DMS79 treated with DMSO at 0.1 percent for 48 hours (cell line): ENCODE measurements at places on chromosomes 7 and 10.

- DNase-seq, result no peak
These were observed 53.8 kb downstream of the PDGFA start for GRCh38 chr7:465710-466400.

GRCh38 chr7:126776498-126776897, 476.2 kb downstream of the GRM8 start:
- DNase-seq, result peak; percentile 81

DNA sequence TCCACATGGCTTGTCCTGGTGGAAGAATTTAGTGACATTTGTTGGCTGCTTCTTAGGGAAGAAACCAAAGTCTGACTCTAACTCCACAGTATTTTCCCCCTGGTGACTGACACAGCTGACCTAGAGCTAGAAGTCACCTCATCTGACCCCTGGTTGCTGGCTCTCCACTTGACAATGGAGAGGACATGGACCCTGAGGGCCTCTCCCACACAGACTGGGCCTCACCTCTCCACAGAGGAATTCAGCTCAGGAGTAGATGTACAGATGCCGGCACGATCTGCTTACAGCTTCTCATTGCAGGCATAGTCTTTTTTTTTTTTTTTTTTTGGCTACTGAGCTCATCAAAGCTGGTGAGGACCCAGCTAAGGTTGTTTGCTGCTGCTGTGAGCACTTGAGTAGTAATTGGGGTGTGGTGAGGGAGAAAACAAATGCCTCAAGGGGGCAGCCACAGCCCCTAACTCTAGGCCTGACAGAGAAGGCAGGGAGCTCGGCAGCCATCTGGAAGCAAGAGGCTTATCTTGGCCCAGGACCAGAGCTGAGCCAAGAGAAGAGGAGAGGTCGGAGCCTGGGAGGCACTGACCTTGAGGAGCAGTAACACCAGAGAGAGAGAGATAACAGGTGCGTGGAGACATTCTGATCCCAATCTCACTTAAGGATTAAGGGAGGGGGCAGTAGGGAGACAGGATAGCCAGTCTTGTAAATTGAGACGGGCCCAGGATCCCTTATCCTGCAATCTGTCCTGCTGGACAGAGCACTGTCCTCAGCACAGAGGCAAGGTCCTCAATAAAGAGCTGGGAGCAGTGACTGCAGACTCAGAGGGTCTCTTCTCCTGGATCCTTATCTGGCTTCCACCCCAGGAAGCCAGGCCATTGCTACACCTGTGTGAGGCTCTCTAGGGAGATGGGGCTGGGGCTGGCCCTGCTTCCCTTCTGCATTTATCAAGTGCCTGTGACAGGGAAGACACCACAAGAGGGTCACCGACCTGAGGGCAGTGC, 9.4 kb downstream of the PRSS58 start:
- DNase-seq, result peak; percentile 38

- DNase-seq, result no peak
These were observed 186.3 kb downstream of the PTN start for GRCh38 chr7:137157256-137157655.

GRCh38 chr7:2260820-2261219, 18.8 kb downstream of the NUDT1 start:
- DNase-seq, result peak; percentile 88

GRCh38 chr7:154610903-154611302, 392.0 kb downstream of the PAXIP1 start:
- no peak for DNase-seq

DNA sequence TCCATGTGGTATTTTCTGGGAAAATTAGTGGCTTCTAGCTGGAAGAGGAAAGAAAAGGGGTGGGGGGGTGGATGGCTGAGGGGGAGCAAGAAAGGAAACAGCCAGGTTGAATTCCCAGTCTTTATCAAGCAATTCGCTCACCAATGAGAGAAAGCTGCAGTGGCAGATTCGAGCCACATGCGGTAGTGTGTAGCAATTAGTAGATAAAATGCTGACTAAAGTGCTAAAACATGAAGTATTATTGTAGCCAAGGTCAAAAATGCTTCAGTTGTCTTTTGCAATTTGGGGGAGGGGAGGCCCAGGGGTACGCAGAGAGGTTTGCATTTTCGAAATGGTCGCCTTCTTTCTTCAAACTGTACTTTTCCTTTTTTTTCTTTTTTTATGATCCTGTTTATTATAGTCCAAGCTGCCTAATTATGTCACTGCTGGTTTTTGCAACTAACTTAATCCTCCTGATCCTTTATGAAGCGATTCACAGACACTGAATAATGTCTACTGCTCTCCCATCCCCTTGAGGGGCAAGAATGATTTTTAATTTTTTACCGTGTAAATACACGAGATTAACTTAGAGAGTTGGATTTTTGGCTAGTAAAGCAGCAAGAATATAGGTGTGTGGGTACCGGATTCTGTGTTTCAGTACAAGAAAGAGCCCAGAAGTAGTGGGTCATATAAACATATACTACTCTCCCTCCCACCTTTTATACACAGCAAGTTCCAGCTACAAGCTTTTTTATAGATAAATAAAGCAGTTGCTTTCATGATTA, 3.6 kb upstream of the ARID5B start:
- no peak for DNase-seq

GRCh38 chr7:32259931-32260596, 189.9 kb upstream of the PDE1C start:
- peak; percentile 6 for DNase-seq
